Calu3 (cell line): ENCODE measurements at places on chromosomes 3 and 15. TPM values are rescaled to one million over a fixed set of nuclear protein-coding genes. Genes with fewer than 3 reads are reported as not detected.

GOLGA8G gene
- total RNA-seq: not detected in 2 replicates

RGMA gene
- total RNA-seq: 0.73 and 0.78 TPM in 2 replicates

GRCh38 chr15:65952391-65953053, 83.2 kb downstream of the RAB11A start:
- DNase-seq: peak; percentile 58

DNA sequence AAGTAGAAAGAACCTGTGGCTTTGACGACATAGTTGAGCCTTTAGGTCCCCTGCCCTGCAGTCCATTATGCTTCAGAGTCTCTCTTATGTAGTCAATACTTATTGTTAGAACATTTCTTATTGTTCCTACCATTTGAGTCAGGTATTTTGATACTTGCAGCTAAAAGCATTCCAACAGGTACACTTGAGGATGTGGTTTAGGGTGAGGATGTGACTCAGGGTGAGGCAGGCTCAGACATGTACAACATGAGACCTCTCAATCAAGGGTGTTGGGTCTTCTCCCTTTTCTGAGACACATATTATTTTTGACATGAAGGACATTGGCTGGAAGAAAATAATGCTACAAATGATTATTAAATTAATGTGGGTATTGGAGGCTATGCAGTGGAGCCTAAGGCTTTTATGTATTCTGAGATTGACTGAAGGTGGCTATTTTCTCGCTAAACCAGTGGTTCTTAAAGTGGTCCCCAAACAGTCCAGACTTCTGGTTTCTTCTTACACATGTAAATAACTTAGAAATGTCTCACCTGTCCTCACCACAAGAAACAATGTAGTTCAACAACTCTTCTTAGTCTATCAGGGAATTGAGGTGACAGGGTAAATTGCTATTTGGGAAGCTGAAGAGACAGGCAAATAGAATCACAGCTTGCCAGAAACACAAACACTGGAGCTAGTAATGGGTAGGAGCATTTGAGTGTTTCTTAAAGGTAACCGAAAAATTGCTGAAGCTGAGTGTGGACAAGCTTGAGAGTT, 135.5 kb upstream of the ZPLD1 start:
- no peak for DNase-seq

DNA sequence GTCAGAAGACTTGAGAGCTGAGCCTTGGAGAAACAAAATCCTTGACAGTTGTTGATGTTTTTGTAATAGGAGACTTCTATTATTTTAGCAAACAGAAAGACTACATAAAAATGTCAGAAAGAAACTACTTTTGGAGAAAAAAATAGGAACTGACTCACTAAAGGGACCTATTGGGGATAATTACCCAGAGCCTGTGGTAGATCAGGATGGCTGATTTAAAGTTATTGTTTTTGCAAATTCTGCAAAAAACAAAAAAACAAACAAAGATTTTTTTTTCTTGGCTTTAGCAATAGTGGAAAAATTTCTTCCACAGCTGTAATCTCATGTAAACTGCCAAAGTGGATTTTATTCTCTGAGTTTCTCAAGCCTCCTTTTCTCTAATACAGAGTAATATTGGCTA, 101.5 kb upstream of the SATB1 start:
- no peak for DNase-seq

LRRC15 gene
- 0.05 TPM in 1 of 2 replicates, not detected in the other for total RNA-seq

- DNase-seq: peak; percentile 59
Observed at GRCh38 chr15:85289677-85290365, 90.6 kb upstream of the AKAP13 start.

- DNase-seq: no peak
Observed at GRCh38 chr15:56631765-56632164, 101.5 kb downstream of the ZNF280D start.

CILP gene
- 0.05 TPM in 1 of 2 replicates, not detected in the other for total RNA-seq

DNA sequence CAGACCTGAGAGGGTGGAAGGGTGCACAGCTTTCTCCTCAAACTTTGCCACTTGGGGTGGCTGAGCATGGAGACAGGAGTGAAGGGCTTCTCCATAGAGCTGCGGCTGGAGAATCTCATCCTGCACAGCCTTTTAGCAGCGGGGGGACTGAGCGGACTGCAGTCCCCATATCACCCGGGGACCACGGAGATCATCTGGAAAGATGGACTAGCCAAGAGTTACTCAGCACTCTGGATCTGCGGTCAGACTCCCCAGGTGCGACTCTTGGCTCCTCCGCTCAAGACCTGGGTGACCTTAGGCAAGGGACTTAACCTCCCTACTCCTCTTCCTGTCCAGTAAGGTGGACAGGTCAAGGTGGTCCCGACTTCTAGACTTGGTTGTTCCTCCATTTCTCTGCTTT, 125.8 kb upstream of the MEF2A start:
- DNase-seq: no peak

HAPLN3 gene
- 8.8 and 9.1 TPM in 2 replicates for total RNA-seq

- no peak for DNase-seq
Observed at GRCh38 chr3:69092030-69092516, 7.3 kb downstream of the ARL6IP5 start.

LIPH gene
- 159 and 213 TPM in 2 replicates for total RNA-seq

PP2D1 gene
- total RNA-seq: not detected in 2 replicates

- no peak for DNase-seq
Observed at GRCh38 chr3:5054098-5054497, 68.0 kb upstream of the ARL8B start.

DNA sequence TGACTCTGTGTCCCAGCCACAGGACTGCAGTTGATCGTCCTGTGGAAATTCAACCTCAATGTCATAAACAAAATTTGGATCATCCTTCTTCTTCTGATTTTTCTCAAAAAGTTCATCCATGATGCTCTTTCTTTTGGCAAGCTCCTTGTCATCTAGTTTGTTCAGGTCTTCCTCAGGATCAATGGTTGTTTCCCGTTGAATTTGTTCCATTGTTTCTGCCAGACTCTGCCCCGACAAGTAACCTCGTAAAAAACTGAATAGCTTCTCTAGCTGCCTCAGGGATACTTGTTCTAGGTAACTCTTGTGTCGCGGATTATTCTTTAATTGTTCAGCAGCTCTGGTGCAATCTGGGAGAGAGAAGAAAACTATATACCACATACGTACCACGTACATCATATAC, 4.5 kb downstream of the CEP19 start:
- no peak for DNase-seq

DNA sequence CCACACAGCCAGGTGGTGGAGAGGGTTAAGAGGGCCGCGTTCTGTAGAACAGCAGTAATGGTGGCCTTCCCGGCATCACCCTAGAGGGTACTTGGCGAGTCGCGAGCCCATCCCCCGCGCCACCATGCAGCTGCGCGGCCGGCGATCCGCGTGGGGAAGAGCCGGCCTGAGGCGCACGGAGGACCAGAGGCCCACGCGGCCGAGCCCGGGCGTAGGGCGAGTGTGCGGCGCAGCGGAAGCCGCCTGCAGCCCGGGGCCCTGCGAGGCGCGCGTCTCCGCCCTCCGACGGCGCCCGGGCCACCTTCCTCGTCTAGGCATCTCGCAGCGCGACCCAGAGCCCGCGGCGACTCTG, 423 bp downstream of the TKT start:
- no peak for DNase-seq

TMEM212 gene
- not detected in 2 replicates for total RNA-seq

DNA sequence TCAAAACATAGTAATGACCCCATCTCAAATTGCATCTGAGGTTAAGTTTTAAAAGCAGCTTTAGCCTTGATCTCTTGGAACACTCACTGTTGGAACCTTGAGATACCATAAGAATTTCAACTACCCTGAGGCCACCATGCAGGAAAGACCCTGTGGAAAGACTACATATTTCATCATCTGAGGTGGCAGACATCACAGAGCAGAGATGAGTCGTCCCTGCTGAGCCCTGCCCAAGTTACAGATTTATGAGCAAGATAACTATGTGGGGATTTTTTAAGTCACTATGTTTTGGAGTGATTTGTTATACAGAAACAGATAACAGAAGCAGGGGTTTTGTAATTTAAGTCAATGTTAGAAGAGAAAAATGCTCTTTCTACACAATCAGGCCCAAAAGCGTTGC, 168.4 kb downstream of the STAC start:
- no peak for DNase-seq

ISG20 gene
- 75.6 and 155 TPM in 2 replicates for total RNA-seq
